ENCODE measurements at places on chromosomes 5 and 9.

DNA sequence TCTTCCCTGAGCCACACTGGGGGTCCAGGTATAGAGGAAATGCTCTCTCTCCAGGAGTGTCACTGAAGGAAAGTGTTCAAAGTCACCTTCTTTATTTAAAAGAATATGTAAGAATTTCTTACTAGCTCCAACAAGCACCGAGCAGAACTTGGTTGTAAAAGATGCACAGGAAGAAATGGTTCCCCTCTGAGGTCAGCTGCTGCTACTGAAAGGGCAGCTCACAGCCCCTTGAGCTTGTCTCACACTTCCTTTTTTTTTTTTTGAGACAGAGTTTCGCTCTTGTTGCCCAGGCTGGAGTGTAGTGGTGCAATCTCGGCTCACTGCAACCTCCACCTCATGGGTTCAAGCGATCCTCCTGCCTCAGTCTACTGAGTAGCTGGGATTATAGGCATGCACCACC is 77.2 kb downstream of the PRRT1B start:
- no peak for DNase-seq

GRCh38 chr9:88312517-88313103 is 75.6 kb upstream of the SPIN1 start:
- DNase-seq: no peak

- DNase-seq: no peak
Measured at GRCh38 chr5:172162987-172163343, 25.1 kb downstream of the STK10 start.

DNA sequence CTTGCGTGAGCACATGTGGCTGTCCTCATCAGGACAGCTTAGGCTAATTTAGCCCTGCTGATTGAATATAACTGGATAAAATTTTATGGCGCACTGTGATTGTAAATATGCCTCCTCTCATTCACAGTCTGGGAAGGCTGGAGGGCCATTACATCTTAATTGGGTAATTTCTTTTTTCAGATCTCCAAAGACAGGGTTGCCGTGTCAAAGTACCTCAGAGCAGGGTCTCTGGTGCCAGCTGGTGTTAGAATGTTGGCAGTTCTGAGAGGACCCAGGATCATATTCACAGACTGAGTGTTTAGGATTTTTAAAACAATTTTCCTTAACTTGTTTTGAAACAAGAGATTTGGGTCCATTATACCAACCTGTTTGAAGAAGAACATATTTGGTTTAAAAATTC is 455.7 kb upstream of the TLE4 start:
- no peak for DNase-seq

DNA sequence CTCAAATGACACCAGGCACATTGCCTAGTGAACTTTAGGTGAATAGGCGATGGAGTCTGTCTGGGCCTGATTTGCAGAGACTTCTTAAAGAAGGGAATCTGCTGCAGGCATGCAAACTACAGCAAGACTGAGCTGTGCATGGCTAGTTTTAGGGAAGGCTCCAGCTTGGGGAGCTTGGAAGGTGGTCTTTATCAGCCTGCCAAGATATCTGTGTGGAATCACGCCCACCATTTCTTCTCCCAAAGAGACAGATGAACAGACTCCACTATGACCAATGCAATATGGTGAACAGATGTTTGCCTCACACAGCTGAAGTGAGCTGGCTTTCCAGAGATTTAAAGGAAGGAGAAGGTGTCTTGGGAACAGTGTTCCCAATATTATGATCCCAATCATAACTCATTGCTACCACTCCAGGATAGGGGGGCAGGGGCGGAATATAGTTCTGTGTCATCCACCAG is 129.0 kb upstream of the HMHB1 start:
- peak; percentile 49 for DNase-seq

- no peak for DNase-seq
Measured at GRCh38 chr5:178355671-178356070, 123.1 kb upstream of the PHYKPL start.

DNA sequence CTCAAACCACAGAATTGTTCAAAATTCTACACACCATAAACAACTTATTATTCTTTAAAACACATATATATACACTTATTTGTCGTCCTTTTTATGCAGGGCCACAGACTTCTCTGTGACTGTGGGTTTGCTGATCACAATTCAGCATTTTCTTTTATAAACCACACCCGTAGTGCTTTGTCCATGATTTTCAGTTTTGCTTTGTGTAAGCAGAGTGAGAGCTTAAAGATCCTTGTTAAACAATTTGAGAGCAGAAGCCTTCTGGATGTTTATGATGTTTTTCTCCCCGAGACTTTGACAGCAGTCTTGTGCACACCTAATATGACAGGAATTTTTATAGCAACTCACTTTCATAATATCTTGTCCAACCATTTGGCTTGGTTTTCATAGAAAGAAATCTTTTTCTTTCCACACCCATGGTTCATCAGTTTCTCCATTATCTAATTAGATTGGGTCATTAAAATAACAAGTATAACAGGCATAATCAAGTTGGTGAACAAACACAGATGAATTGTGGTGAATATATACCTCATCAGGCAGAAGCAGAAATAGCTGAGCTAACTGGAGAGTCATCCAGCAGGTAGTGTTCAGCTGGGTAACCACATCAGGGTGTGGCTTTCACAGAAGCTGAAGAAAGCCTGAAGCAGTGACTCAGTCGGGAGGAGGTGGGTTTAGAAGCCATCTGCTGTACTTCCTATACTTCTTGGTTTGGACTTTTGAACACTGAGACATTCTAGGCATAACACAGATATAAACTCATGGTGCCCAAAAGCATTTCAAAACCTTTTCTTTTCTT is 232.8 kb downstream of the DOCK8 start:
- DNase-seq: no peak

- DNase-seq: no peak
Measured at GRCh38 chr9:125146247-125146646, 2.9 kb upstream of the SCAI start.

DNA sequence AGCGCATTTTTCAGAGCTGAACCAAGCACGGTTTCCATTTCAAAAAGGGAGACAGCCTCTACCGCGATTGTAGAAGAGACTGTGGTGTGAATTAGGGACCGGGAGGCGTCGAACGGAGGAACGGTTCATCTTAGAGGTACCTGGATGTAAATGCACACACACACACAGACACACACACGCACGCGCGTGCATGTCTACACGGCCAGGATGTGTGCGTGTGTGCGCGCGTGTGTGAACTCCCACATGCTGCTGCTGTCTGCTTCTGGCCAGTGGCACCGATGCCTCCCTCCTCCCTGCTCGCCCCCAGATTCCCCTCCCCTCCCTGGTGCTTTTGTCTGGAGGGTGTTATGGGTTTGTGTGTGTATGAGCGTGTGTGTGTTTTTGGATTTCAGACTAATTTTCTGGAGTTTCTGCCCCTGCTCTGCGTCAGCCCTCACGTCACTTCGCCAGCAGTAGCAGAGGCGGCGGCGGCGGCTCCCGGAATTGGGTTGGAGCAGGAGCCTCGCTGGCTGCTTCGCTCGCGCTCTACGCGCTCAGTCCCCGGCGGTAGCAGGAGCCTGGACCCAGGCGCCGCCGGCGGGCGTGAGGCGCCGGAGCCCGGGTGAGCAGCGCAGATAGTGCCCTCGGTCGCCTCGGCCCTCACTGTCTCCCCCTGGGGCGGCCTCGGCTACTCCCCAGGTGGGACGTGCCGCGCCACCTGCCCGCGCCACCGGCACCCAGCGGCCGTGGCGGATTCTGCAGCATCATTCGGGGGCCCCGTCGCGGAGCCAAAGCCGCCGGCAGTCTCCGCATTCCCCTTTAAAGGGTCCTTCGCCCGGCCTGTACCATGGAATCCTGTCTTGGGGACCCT is at the start of gene NTRK2:
TSS of gene NTRK2 (plus strand) at position 442 of the 850 bp plus-strand sequence. CDS start 1,020 bp downstream, outside the sequence.
- peak; percentile 6 for DNase-seq

GRCh38 chr5:122879076-122879475 is 33.7 kb downstream of the SNX24 start:
- no peak for DNase-seq

- DNase-seq: no peak
Measured at GRCh38 chr5:25286319-25286718, 641.5 kb upstream of the CDH10 start.

DNA sequence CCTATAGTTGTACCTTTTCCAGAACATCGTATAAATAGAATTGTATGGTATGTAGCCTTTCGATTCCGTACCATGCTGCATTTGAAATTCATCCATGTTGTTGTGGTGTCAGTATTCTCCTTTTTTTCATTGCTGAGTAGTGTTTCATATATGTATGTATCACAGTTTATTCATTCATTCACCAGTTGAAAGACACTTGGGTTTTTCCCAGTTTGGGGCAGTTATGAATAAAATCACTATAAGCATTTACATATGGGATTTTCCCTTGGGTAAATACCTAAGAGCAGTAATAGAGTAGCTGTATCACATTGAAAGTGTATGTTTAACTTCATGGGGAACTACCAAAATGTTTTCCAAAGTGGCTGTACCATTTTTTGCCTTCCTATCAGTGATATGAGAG is 16.1 kb upstream of the FKTN start:
- no peak for DNase-seq

DNA sequence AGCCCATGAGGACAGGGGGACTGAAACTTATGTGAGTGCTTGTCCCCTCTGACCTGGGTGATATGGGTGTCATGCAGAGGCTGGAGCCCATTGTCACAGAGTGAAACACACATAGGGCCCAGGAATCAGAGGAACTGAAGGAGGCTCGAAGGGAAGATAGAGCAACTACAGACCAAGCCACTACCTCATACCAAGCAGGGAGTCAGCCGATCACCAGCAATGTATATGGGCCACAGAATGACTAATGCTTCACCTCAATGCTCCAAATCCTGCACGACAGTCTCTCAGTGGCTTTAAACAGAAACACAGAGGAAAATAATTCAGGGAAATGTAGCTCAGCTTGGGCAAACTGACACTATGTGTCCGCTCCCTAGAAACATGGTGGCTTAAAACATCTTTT is 8.9 kb upstream of the FBXW11 start:
- no peak for DNase-seq

GRCh38 chr9:125461636-125462190 is 200.1 kb downstream of the GAPVD1 start:
- no peak for DNase-seq

GRCh38 chr5:100609594-100609993 is 74.4 kb downstream of the FAM174A start:
- DNase-seq: no peak

DNA sequence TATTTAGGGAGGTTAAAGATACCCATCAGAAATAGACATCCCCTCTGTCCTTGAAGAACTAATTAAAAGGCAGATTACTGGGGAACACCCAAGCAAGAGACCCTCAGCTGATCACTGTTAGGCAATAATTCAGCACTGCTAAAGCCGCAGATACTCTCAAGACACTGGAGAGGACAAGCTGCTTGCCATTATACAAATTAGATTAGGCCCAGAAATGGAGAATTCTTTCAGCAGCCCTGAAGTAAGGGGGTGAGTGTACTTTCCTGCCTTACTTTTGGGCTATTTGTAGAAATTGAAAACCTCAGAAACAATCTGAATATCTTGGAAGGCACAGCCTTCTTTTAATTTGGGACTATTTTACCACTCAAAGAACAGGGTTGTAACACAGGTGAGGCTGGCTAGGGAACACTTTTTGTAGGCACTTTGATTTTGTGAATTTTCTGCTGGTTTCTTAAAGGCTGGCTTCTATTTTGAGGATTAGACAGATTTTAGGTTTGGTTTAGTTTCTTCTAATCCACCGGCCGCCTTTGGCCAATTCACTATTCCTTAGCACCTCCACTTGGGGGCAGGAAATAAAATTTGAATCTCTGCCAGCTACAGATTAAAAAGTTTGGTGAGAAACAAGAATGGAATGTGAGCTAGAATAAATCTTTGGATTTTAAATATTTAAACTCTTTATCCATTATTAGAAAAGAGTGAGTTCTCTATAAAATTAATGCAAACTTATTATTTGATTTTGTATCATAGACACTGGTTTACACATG is 106.0 kb downstream of the SMARCA2 start:
- no peak for DNase-seq

DNA sequence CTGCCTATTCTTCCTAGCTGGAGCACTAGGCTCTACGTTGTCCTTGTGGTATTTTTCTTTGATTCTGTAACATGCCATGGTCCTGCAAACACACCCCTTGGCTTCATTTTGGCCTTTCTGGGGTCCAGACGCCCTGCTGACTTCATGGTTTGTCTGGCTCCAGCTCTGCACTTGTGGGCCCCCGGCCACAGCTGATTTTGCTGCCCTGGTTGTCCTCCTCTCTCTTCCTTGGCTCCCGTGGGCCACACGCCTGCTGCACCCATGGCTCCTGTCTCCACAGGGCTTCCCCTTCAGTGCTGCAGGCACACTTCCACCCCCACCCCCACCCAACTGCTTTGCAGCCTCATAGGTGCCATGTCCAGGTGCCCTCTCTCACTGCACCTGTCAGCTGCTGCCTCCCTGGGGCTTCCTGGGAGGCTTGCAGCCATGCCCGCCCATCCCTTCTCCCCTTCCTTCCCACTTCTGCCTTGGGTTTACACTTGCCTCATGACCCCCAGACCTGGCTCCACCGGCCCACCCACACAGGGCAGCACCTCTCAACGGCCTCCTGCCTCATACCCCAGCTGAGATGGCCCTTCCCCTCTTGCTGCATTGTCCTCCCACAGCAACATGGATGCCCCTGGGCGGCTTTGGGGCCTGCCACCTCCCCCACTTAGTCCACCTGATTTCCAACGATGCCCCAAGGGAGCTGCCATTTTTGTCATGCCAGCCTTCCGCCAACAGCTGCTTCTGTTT is 25.6 kb downstream of the SLC6A3 start:
- DNase-seq: no peak

- DNase-seq: no peak
Measured at GRCh38 chr5:59661311-59661710, 232.2 kb downstream of the PDE4D start.

DNA sequence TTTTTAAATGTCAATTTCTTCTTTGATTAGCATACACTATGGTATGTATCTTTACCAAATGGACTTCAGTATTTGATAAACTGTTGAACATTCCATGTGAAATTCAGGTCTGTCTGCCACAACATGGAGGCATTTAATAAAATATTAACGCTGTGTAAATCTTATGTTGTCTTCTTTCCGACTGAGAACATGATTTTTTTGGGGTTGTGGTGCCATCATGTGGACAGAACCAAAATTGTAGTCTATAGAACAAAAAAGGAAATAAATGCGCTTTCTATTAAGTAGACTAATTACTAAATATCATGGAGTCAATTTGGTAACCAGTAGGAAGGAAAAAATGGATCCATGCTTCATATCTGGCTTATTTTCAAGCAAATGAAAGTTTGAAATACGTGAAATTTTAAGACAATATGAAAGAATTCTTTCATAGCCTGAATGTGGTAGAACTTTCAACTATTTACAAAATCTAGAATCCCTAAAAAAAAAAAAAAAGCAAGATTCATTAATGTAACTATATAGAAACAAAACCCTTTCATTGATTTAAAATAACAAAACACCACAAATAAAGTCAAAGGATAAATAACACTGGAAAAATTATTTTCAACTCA is 2.8 kb upstream of the PLK2 start:
- no peak for DNase-seq

DNA sequence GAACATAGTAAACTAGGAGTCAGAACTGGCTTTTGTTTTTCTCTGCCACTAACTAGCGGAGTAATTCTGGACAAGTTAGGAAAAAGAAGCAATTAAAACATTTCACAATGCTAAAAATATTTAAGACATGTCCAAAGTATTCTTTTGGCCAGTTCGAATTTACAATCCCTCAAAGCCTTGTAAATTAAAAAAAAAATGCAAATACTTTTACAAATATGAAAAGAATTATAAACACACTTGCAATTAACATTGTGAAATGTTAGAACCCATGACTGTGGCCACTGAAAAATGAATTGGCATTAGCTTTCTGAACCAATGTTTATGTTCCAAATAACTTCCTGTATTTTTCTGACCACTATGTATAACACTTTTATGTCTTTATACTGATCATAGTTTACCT is 2.2 kb downstream of the RAD1 start:
- no peak for DNase-seq

Data from right lung (tissue), 10 donors.